ENCODE measurements at places on chromosomes 11 and 22.

GRCh38 chr11:44067266-44067665 lies 1.2 kb downstream of the ACCS start:
- DNase-seq, result no peak

GRCh38 chr11:120031156-120031555 lies 106.8 kb downstream of the TRIM29 start:
- no peak for DNase-seq

DNA sequence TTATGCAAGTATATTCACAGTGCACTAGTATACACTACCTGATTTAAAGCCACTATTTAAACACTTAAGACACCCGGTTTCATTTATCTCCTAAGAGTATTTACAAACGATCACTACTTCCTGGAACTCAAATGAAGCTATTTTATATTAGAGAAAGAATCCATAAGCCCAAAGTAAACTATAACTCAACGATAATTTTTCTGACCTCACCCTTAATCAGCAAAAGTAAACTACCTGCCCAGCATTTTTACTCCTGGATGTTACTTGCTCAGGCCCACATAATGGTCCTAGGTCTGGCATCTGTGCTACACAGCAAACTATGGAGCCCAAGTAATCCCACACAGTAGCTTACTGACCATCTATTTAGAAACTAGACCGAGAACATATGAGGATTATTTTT lies 33.4 kb downstream of the TSG101 start:
- no peak for DNase-seq

DNA sequence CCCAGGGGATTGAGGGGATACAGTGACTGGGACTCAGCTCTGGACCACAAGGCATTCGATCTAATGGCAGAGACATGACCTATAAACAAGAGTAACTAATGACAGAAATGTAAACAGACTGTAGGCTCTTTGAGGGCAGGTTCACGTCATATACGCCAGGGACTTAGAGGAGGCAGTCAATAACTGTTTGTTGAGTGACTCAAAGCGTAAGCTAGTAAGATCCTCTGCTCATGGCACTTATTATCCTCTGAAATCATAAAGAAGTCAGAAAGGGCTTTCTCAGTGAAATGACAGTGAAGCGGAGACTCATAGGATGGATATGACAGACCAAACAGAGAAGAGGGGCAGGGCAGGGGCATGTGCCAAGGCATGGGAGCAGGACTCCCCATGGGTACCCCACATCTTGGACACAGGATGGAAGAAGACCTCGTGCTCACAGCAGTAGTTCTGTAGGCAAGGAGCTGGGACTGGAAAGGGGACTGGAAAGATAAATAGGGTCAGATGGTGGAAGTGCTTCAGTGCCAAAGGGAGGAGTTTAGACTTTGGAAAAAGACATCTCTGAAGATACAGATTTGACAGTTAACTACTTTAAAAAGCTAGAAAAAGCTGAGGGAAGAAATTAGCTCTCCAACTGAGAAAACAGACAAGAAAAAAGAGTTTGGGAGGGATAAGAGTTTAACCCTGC lies 72.7 kb downstream of the SLC1A2 start:
- no peak for DNase-seq

- no peak for DNase-seq
These were observed 163.1 kb downstream of the ETS1 start for GRCh38 chr11:128424271-128424711.

DNA sequence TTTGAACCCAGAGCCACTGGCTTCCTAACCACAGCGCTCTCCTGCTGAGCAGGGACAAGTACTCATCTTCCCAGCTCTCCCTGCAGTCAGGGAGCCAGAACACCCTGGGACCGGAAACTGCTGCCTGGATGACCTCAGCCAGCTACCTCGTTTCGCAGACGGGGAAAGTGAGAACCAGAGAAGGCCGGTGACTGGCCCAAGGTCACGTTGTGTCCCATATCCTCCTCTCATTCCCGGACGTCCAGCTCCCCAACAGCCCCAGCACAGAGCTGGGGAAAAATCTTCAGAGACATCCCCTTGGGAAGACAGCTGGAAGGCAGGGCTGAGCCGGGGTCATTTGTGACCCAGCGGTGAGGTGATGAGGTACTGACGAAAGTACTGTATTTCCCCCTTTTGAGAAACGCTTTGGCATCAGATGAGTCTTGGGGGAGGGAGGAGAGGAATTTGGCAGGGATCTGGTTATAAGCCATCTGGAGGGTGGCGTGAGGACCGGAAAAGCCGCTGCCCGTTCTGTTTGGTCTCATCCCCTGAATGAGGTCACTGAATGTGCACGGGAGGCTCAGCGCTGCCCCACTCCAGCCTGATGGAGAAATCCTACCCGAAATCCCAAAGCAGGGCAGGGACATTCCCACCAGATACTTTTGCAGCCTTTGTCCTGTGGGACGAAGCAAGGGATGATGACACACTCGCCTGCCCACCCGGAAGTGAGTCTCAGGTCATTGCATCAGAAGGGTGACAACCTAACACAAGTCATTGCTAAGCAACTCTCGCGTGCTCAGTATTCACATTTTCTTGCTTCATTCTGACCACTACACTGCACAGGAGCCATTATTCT lies 41.1 kb downstream of the LIF start:
- no peak for DNase-seq

- DNase-seq, result peak; percentile 60
These were observed 29.9 kb downstream of the SERPIND1 start for GRCh38 chr22:20803696-20804324.

- DNase-seq, result no peak
These were observed 79.2 kb upstream of the GRIK4 start for GRCh38 chr11:120432056-120433018.

- DNase-seq, result no peak
These were observed 101.5 kb downstream of the ST3GAL4 start for GRCh38 chr11:126456783-126457542.

DNA sequence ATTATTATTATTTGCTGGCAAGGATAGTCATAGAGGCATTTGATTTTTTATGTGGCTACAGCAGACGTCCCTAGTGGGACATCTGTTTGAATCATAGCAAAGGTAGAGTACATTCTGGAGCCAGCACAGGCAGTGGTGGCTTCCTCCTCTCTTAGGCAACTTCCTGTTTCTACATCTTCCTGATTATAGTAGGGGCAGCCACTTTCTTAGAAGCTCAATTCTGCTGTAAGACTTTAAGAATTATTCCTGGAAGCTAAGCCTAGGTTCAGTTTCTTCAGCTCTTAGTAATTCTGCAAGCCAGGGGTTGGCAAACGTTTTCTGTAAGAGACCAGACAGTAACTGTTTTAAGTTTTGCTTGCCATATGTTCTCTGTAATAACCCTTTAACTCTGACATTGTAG lies 129.3 kb upstream of the TENM4 start:
- no peak for DNase-seq

- DNase-seq, result no peak
These were observed 6.0 kb downstream of the PKNOX2 start for GRCh38 chr11:125170510-125171031.

DNA sequence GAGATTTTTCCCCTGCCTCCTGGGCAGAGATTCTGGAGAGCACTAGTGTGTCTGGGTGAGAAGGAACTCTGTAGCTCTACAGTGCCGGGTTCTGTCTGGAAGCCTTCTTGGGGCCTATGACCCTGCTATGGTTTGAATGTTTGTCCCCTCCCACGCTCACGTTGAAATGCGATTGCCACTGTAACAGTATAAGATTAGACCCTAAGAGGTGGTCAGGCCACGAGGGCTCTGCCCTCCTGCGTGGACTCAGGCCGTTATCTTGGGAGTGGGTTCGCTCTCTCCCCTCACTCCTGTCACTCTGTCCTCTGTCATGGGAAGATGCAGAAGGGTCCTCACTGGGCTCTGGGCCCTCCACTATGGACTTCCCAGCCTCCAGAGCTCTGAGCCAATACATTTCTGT lies 3.5 kb downstream of the AP5B1 start:
- DNase-seq, result no peak

- peak; percentile 45 for DNase-seq
These were observed 388 bp downstream of the TMEM121B start for GRCh38 chr22:17120711-17121232.

DNA sequence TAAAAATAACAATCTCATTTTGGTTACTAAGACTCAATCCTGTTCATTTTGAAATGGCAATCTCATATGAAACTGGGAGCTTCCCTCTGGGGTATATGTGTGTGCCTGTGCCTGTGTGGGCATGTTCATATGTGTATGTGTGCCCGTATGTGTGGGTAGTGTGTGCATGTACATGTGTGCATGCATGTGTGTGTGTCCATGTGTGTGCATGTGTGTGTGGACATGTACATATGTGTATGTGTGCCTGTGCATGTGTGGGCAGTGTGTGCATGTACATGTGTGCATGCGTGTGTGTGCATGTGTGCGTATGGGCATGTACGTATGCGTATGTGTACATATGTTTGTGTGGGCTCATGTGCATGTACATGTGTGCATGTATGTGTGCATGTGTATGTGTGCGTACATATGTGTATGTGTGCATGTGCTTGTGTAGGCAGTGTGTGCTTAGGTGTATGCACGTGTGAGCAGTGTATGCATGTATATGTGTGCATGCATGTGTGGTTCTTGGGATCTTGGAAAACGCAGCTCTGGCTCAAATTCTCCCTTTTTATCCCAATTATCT lies 24.5 kb upstream of the CACNG2 start:
- no peak for DNase-seq

- peak; percentile 80 for DNase-seq
These were observed 31.0 kb upstream of the CD5 start for GRCh38 chr11:61071208-61071681.

- no peak for DNase-seq
These were observed 40.2 kb downstream of the ZNF195 start for GRCh38 chr11:3338569-3339339.

- no peak for DNase-seq
These were observed 69.5 kb downstream of the JAM3 start for GRCh38 chr11:134138376-134138775.

DNA sequence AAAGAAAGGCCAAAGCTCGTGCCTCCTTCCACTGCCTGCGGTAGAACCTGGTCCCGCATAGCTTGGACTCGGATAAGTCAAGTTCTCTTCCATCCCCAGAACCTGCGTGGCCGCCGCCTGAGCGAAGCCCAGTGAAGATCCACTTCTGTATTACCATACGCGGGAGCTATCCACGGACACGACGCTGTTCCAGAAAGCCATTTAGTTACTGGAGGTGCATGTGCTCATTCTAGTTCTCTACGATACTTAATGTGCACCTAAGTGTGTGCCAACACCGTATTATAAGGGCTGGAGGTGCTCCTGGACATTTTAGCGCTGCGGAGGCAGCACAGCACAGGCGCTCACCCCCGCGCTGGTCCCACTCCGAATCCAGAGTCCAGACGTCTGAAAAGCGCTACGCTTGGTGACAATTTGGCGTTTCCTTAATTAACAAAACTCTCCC lies 1.4 kb downstream of the WT1 start:
- DNase-seq, result no peak

DNA sequence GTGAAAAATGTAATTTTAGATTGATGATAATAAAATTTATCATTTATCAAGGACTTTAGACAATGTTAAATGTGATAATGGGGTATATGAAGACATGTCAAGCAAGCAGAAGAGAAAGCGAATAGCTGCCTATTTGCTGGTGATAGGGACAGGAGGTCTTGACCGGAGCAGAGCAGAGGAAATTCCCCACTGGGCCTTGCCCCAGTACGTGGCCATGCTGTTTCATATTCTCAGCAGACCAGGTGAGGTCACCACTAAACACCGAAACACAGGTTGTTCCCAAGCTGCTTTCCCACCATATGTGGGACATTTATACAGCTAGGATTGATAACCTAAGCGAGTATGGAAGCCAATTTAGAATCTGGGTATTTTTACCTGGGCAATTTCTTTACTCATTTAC lies 1629.6 kb downstream of the FAM181B start:
- no peak for DNase-seq

GRCh38 chr11:104060820-104061219 lies 24.4 kb downstream of the DDI1 start:
- DNase-seq, result no peak

DNA sequence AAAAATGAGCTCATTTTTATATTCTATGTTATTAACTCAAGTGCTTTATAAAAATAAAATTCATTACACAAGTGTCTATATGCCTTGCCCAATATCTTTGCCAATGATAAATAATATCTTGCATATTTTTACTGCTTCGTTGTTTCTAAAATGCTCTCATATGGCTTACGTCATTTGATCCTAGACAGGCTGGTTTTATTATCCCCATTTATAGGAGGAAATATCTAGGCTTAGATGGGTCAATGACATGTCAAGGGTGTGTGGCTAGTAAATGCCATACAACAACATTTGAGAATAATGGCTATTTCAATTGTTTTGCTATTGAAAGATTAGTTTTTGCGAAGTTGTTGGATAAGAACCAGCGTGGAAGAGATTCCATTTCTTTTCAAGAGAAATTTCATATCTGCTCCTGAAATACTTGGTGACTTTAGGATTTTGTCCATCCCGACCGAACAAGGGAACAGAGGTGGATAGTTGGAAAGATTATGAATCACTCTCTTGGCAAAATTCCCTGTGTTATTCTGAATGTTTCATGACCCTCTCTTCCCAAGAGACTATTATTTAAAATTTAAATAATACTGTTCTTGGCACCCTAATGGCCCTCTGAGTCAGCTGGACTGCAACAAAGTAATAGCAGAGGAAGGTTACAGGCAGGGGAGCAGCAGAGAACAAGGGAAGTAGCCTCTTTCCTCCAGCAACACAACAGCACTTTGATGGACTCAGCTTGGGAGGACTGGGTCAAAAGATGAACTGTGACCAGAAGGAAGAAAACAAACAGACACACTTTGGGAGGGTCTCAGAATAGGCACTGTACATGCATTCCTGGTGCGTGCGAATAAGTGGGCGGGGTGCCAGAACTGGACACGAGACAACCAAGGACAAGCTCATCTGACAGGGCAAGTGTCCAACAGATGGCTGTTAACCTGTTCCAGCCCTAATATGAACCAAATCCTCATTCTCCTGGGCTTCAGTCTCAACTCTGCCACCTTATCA lies 94.5 kb downstream of the ME3 start:
- no peak for DNase-seq

GRCh38 chr22:30516731-30517130 lies 11.2 kb upstream of the SEC14L4 start:
- no peak for DNase-seq

DNA sequence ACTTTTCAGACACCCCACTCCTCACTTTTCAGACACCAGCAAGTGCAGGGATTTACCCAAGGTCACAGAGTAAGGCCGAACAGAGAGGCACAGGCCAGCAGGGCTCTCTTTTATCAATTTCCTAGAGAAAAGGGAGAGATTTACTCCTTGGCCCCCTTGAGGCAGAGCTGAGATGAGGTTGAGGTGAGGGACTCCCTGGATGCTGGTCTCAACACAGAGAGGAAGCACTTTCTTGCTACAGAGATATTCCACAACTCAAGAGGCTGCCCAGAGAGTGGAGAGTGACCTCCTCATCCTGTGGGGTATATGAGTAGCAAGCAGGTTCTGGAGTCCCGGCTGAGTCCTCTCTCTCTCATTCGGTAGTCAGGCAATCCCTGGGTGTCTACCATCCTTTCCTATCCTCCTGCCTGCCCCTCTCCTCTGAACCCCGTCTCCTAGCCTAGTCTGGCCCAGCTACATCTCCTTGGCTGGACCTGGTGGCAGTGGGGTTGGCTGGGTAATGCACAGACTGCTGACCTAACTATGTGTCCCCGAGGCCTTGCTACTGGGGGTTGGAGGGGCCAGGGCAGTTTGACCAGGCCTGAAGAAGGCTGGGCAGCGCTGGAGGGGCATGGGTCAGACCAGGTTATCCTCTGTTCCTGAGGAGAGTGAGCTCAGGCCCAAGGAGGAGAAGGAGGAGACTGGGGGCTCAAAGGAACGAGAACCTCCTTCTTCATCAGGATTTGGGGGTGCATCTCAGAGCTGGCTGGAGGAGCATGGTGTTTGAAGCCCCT lies 1.8 kb upstream of the ARHGEF17 start:
- DNase-seq, result no peak

GRCh38 chr22:50481440-50482106 lies at the start of gene ADM2:
Gene ADM2 (plus strand): TSS chr22:50481543. CDS start chr22:50481848, 305 bp downstream.
- DNase-seq, result peak; percentile 83

- no peak for DNase-seq
These were observed 597 bp downstream of the RPUSD4 start for GRCh38 chr11:126210871-126211235.
